ENCODE measurements at places on chromosomes 6 and 20.

DNA sequence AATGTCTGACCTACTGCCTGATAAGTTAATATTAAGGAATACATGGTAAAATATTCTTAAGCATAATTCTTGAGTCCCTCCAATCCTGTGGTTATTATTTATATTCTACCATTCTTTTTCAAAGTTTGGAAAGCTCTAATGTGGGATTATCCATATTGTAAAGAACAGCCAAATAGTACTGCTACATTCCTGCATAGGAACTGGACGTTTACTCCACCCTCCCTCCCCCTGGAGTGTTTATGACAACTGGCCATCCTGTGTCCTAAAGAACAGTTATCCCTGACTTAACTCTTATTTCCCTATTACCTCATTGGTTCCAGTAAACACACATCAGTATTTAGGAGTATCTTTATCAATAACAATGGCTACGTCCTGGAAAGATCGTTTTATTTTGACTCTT, 308.7 kb upstream of the TFAP2D start:
- no peak for DNase-seq

DNA sequence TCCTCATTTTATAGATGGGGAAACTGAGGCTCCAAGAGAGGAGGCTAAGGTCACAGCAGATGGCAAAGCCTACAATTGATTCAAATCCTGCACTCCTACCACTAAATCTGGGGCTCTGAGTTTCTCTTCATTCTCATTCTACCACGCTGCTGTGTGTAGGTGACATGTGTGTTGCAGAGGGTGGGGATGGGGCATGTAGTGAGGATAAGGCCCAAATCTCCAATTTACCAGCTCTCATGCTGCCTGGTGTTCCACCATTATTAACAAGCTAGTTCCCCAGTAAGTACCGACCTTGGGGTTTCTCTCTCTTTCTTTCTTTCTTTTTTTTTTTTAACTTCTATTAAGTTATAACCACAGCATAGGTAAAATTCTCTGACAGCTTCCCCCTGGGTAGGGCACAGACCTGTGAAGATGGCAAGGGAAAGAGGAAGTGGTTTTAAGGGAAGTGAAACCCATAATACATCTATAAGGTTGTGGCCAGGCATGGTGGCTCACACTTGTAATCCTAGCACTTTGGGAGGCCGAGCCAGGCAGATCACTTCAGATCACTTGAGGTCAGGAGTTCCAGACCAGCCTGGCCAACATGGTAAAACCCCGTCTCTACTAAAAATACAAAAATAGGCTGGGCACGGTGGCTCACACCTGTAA, 13.0 kb upstream of the MATN4 start:
- no peak for DNase-seq

- DNase-seq, result no peak
Observed at GRCh38 chr6:154822947-154823558, 89.8 kb downstream of the SCAF8 start.

DNA sequence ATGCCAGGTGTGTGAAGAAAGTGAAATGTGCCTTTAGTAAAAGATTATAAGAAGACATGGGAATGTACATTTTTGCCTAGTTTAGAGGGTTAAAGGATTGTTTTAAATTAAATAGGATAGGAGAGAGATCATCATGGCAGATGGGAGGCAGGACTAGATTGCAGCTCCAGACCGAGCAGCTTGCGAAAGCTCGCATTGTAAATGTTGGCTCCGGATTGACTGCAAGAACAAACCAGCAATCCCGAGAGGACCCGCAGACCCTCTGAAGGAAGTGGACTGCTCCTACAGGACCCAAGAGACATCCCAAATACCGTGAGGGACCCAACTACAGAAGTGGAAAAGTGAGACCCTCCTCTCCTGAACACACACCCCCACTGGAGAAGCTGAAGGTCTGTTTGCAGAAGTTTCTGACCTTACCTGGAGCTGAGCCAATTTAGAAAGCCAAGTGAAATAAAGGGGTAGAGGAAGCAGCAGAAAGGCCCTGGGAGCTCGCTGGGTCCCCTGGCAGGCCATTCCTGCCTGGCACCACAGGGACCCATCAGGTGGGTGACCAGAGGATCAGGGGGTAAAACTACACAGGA, 30.0 kb upstream of the TPD52L1 start:
- DNase-seq, result no peak

- DNase-seq, result no peak
Observed at GRCh38 chr6:85464260-85464644, 14.4 kb downstream of the NT5E start.

GRCh38 chr20:57383447-57384347, 7.5 kb upstream of the RBM38 start:
- DNase-seq, result no peak

DNA sequence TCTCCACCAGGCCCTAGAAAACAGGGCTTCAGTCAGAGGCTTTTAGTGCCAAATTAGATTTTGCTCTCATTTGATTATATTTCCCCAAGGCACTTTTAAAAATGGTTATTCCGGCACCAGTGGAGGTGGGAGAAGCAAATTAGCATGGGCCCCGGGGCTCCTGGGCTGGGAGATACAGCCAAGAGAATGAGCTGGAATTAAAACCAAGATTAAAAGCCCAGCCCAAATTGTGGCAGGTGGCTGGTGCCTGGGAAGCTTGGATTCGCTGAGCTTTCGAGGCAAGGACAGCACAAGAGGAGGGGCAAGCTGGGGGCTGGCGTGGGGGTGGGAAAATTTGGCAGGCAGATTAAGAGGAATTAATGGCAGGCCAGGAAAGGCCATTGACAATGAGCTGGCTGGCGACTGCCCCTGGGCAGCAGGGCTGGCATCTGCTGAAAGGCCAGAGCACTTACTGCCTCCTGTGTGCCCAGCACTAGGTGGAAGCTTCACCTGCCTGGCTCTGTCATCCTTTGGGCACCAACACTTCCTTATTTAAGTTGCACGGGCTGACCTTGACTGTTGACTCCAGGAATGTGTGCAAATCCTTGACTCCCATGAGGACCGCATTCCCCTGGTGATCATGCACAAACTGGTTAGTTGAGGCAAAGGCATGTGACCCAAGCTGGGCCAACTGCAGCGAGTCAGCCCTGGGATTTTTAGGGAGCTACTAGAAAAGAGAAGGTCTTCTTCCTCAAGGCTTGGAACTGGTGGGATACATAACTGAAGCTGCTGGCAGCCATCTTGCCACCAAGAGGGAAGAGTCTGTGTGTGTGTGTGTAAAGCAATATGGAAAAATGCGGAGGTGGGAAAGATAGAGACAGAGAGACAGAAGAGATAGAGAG, 76.1 kb downstream of the SULF2 start:
- DNase-seq, result no peak

GRCh38 chr20:12528591-12529041, 480.2 kb upstream of the SPTLC3 start:
- DNase-seq, result no peak

DNA sequence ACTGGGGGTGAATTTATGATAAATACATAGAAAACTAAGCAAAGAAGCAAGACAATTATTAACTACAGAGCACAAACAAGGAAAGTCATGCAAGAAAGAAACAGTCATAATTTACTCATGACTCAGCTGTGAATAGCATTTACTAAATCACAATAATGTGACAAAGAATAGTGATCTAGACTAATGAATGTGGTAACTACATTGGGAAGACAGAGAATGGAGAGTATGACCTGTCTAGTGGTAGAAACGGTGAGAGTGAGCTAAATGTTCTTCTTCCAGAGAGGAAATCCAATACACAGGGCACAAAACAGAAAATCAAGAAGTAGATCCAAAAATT, 153.5 kb upstream of the DST start:
- no peak for DNase-seq

GRCh38 chr6:85416049-85416448, 33.8 kb upstream of the NT5E start:
- DNase-seq, result no peak

- no peak for DNase-seq
Observed at GRCh38 chr20:63171991-63172390, 43.9 kb downstream of the YTHDF1 start.

- DNase-seq, result no peak
Observed at GRCh38 chr6:140566781-140567277, 1192.4 kb upstream of the CITED2 start.

- DNase-seq, result no peak
Observed at GRCh38 chr20:61561111-61561830, 309.2 kb downstream of the CDH4 start.

DNA sequence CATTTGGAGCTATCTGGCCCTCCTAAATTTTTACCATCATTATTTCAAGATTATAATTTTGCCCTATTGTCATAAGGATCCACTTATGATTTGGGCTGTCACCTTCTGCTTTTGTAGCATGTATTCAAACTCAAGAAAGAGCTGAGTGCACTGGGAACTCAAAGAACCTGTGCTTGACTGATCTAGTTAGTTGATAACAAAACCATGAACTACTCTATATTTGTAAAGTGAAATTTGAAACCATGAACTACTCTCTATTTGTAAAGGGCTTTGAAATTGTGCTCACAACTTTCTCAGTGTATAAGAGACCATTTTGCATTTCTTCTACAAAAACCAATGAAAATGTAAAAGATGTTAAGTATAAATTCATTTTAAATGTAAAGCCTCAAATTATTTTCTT, 77.5 kb upstream of the POPDC3 start:
- DNase-seq, result no peak

DNA sequence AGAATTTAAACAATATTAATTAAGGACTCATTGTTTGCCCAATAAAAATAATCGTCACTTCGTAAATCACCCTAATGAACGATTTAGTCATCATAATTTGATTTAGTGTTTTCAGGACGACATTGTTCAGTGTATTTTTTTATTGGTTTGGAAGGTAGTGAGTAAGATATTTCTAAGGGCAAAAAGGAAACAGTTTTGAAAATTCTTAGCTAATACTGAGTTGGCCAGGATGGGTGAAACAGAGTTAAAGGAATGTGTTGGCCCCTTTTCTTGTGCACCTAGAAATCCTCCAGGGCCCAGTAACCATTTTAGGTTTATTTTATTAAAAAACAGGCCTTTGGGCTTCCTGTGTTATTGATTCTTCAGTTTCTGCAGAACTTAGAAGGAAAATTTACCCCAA, 25.3 kb downstream of the ANKS1A start:
- no peak for DNase-seq

GRCh38 chr20:20450521-20450920, 82.6 kb downstream of the INSM1 start:
- peak; percentile 67 for DNase-seq

DNA sequence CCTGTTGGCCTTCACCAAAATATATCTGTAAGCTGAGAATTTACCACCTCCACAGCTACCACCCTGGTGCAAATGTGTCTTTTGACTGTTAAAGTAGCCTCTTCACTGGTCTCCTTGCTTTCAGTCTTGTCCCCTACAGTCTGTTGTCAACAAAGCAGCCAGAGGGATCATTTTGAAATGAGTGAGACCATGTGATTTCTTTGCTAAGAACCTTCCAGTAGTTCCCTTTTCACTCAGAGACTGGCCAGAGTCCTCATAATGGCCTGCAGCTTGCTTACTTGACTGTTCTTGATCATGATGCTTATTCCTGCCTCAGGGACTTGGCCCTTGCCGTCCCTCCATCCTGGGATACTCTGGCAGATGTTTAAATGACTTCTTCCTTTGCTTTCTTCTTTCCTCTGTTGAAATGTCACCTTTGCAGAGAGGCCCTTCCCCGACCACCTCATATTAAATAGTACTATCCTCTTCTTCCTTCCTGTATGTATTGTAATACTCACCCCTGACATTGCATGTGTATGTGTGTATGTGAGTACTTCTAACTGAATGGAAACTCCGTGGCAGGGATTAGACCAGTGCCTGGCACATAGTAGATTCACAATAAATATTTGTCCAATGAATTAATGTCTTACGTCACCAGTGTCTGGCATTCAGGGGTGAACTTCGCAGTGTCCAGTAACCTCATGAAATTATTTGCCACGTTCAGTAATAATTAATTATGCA, 5.0 kb downstream of the MANBAL start:
- no peak for DNase-seq

DNA sequence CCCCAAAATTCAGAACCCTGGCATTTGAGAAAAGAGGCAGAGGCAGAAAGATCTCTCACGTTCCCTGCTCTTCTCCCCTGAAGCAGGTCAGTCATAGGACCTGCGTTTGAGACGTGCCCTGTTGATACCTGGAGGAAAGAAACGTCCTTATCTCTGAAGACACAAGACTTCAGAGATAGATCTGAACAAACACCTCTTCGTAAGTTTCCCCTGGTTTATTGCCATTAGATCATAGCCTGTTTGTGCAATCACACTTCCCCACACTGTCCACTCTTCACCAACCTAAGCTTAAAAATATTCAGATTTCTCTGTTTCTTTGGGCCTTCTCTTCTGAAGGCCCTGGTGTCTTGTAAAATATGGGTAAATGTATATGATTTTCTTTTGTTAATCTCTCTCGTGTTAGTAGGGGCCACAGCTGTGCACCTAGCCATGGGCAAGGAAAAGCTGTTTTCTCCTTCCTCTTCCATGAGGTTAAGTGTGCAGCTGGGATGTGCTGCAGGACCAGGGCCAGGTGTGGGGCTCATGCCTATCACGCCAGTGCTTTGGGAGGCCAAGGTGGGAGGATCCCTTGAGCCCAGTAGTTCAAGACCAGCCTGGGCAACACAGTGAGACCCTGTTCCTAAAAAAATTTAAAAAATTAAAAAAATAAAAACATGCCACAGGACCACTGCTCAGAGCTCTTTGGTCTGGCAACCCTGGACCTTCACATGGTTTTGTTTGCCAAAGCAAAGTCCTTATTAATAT, 4.7 kb upstream of the SLC22A2 start:
- no peak for DNase-seq

- no peak for DNase-seq
Observed at GRCh38 chr6:89555031-89555430, 83.5 kb downstream of the LYRM2 start.

GRCh38 chr20:52529826-52530225, 338.2 kb upstream of the ZFP64 start:
- no peak for DNase-seq

GRCh38 chr20:34754611-34755010, 50.5 kb downstream of the TP53INP2 start:
- no peak for DNase-seq

DNA sequence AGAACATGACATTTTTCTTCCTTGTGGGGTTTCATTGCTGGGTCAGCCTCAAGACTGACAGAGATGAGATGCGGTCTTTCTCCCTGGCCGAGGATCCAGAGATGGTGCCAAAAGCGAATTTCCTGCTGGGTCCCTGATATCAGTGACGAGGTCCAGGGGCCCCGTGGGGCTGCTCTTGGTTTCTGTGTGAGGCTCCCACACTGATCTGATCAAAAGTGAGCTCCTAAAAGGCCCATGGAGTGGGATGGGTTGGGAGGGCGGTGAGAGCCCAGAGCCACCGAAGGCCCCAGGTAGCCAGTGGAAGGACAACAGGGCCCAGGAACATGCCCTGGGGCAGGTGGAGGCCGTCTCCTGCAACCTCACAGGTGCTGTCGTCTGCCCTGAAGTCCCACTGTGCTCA, 208.4 kb upstream of the CDH4 start:
- no peak for DNase-seq

GRCh38 chr6:151142676-151143075, 97.1 kb upstream of the AKAP12 start:
- no peak for DNase-seq

- DNase-seq, result no peak
Observed at GRCh38 chr6:130780122-130780521, 47.1 kb upstream of the SMLR1 start.

- no peak for DNase-seq
Observed at GRCh38 chr6:31686483-31686882, 5.6 kb upstream of the LY6G5C start.
